Karpas-422 (cell line): ENCODE measurements at places on chromosomes 13 and 19.

GRCh38 chr13:30685987-30686386, 49.4 kb upstream of the ALOX5AP start:
- no peak for DNase-seq

GRCh38 chr19:55602104-55603001, 2.3 kb downstream of the ZNF524 start:
- DNase-seq = no peak

DNA sequence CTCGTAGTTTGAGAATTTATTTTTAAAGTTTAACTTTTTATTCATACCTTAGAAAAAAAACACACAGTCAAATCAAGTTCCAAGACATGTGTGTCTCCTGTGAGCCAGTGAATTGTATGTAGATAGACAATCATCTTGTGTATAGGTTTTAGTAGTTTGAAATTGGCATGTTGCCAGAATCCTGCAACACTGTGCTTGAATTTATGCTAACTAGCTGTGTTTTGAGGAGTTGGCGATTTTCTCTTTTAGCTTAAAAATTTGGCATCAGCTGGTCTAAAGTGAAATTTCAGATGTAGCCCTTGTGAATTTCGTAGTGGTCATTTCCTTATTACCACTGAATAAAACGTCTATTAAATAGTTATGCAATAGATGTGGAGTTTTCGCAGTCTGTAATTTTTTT, 213.2 kb downstream of the ATP8A2 start:
- DNase-seq = no peak

DNA sequence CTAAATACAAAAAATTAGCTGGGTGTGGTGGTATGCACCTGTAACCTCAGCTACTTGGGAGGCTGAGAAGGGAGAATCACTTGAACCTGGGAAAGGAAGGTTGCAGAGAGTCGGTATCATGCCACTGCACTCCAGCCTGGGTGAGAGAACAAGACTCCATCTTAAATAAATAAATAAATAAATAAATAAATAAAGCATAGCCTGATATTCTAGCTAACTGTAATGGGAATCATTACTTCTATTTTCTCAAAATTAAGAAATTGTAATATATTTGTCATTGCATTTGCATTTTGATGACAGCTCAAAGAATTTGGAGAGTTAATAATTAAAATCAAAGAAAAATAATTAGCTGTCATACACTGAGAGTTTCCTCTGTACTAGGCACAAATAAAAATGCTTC, 561.1 kb downstream of the EFNB2 start:
- no peak for DNase-seq

DNA sequence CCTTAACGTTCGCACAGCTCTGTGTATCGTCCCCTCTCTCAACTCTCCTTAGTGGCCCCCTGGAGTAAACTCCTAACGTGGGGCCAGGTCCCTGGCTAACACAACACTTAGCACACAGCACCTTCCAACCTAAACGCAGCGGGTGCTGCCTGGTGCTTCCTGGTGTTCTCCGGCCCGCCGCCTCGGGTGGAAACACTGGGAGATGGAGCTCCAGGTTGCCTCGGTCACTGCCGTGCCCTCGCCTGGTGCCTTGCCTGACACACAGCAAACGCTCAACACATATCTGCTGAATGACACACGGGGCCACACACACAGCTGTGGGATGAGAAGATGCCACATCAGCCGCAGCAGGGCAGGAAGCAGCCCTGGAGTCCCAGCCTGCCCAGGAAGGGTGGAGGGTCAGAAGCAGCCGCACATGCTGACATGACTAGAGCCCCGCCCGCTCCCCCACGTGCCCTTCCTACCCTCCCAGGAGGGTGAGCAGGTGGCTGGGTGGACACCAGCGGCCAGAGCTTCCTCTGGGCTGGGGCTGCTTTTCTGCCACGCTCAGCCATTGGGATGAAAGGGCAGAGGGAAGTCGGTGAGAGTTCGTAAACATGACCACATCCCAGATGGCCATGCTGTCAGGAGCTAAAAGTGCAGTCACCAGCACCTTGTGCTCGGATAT, 6.6 kb downstream of the PEPD start:
- no peak for DNase-seq

GRCh38 chr19:54095136-54095858, 5.3 kb downstream of the OSCAR start:
- no peak for DNase-seq

DNA sequence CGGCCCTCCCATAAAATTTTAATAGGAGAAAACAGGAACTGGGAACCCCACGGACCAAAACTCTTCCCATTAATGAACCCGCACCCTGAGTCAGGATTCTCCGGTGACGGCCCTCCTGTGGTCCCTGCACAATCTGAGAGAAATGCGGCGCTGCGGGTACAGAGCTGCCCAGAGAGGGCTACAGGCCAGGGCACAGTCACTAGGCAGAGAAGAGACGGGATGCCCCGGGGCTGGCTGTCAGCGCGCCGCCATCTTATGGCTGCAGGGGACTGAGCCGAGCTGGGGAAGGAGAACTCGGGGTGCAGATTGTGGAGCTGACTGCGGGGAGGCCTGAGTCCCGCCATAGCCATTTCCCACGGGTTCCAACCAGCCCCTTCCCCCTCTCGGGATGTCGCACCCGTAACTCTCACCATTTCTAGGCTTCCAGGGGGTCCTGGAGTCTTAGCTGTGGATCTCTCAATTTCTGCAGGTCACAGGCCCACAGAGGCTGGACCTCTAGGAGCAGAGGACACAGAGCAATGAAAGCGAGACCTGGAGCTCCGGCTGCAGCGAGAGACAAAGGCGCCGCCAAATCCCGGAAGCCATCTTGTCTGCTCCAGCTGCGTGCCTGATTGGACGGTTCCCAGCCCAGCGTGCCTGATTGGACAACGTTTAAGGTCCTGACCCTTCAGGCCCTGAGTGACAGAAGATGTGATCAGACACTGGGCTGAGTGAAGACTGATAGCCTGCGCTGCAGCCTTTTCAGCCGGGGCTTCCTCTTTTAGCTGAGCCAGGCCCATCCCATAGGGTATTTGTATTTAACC, at the start of gene ZNF675:
TSS of gene ZNF675 (minus strand) at position 592 of the 803 bp plus-strand sequence. CDS start at position 413, 179 bp downstream.
- DNase-seq = peak; percentile 98

DNA sequence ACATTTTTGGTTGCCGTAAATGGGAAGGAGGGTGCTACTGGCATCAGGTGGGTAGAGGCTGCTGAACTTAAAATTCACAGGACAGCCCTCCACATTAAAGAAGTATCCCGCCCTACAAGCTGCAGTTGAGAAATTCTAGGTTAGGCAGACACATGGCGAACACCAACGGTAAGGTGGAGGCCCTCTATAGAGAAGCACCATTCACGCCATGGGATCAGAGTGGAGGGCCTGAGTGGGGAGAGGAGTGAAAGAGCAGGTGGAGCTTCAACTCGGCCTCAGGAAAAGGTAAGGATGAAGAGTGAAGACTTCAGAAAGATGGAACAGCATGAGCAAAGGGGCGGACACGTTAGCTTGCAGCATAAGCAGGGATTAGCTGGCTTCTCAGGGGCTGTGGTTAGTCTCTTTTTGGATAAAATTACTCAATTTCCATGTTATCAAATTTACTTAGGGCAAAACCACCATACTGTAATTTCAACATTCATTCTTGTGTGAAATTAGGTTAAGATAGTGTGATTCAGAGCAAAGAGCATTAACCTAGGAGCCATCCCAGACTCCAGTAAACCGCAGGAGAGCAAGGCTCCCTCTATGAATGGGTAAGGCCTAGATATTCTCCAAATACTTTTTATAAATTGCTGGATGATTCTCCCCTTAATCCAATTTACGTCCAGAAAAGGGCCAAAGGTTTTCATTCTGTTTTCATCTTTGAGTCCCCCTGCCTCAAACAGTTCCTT, 1.2 kb downstream of the EEF1AKMT1 start:
- DNase-seq = no peak
